ENCODE measurements at places on chromosomes 1 and 21.

DNA sequence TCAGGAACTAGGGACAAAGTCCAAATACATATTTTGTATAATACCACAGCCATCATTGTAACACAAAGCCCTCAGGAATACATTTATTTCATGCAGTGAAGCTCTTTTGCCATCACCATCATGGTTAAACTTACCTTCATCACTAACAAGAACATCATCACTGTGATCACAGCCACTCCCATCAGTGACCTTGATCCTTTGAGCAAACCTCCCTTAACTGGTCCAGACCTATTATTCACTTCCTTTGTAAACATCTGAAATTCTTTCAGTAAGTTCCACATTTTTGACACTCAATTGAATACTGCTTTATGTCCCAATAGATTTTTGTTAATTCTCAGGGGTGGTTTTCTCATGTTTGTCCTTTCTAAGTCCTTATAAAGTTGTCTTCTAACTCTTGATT is 16.2 kb upstream of the KPRP start:
- DNase-seq, result no peak

DNA sequence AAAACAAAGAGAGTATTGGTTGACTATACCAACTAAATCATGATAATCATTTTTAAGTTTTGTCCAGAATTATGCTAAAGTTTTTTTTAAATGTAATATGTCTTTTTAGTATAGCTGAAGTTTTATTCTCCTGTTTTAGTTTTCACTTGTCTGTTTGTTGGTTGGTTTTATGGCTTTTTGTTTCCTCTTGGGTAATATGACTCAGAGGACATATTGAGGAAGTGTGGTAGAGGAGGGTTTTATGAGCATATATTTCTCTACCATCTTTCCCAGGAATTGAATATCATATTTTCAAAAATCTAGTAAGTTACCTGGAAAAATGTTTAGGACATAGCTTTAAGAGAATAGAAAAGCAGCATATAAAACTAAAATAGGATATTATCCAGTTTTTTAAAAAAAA is 68.6 kb upstream of the MCOLN3 start:
- no peak for DNase-seq

DNA sequence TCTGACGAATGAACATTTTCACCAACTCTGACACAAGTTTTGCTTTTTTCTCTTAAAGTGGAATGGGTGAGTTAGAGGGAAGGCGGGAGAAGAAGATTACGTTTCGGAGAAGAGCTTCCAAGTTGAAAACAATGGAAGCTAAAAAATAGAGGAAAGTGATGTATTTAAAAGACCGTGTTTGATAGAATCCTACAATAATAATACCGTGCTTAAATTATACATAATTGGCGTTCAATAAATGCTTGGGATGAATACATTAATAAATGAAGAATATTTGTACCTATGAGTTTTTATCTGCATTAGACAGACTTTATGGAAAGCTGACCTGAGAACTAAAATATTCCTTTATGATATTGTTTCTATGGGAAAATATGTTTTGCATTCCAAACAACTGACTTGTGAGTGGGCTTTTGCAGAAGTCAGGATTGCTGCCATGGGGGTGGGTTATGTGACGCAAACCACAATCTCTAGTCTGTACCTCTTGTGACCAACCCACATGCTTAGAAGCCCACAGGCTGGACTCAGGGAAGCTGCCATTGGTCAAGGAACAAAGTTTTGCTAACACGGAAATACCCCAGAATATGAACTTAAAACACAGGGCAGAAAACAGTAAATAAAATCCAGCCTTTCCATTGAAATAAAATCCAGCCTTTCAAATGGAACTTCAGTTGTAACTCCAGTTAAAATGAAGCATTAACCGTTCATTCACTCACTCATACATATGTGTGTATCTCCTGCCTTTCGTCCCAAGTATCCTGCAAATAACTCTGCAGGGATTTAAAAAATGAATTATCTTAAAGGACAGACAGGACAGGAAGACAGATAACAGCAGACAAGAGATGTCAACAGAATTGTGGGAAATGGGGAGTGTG is 21.3 kb upstream of the ATF3 start:
- DNase-seq, result no peak

GRCh38 chr1:20361805-20362381 is 71.2 kb downstream of the VWA5B1 start:
- DNase-seq, result peak; percentile 15

DNA sequence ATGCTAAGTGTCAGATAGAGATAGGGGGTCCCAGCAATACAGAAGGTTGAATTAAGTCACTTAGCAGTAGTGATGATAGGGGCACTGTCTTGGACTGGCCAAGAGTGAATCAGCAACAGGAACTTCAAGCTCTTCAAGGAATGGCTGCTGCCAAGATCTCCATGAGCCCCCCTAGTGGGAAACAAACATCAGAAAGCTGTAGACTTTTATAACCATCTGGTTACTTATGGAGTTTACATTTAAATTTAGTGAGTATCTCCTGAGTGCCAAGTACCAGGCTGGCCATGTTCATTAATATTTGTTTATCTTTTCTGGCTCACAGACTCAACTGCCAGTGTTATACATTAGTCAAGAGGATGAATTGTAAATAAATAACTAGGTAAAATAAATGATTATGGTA is 327.3 kb downstream of the TTLL7 start:
- no peak for DNase-seq

DNA sequence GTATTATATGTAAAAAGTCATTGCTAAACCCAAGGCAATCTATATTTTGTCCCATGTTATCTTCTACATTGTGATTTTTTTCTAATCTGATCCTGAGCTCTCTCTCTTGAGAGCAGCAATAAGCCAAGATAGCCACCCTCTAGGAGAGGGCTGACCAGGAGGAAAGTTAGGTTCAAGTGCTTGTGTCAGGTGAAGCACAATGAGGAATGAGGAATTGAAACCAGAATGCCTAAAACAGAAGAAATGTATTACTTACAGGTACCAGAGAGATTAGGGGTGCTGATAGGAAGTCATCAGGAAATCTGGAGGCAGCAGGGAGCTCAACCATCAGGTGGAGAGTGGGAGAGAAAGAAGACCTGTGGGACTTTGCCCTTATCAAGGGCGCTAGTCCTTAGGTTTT is 85.5 kb upstream of the BARHL2 start:
- no peak for DNase-seq

- no peak for DNase-seq
These were observed at the start of gene NMNAT2 for GRCh38 chr1:183417772-183418491. Gene NMNAT2, minus strand, starts transcription at chr1:183418380. Its CDS starts 113 bp downstream, at chr1:183418267.

DNA sequence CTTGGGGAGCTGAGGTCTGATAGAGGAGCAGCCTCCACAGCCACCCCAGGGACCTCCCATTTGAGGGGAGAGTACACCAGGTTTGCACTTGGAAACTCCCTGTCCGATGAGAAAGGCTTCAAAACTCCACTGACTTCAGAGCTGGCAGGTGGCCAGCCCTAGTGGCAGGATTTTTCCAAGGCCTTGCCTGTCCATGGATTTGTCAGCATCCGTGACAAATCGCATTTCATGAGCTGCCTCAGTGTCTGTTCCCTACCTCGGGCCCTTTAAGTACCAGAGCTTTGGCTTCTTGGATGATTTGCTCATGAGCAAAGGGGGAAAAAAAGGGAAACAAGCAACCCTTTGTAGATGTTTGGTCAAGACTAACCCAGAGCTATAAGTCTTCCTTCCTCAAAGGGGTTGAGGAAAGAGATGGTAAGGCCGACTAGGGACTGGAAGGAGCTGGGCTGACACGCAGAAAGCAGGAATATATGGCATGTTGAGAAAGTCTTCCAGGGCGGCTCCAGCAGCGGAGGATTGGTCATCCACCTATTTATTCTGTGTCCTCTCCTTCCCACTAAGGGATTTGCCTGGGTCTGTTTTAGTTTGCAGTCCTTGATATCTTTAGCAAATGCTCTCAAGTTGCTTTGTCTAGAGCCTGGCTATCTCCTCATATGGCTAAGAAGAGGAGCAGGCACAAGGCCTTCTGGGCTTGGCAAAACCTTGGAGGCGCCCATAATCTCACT is 2.7 kb upstream of the HSPG2 start:
- no peak for DNase-seq

DNA sequence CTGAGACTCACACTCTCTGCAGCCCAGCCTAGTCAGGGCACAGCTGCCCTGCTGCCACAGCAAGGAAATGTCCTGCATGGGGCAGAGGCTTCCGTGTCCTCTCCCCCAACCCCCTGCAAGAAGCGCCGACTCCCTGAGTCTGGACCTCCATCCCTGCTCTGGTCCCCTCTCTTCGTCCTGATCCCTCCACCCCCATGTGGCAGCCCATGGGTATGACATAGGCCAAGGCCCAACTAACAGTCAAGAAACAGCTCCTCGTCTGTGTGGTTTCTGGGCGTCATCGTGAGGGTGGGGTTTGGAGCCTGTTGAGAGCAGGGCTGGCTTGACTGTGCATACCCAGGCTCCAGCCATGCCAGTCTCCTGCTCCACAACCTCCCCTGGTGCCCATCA is 19.5 kb downstream of the FAAH start:
- DNase-seq, result no peak

GRCh38 chr21:24903994-24904635 is 703.2 kb downstream of the MRPL39 start:
- no peak for DNase-seq

- no peak for DNase-seq
These were observed 36.3 kb downstream of the PTGFRN start for GRCh38 chr1:116945996-116946395.

- no peak for DNase-seq
These were observed 571.2 kb upstream of the USP24 start for GRCh38 chr1:55786396-55786795.

- no peak for DNase-seq
These were observed 141.3 kb downstream of the ZZZ3 start for GRCh38 chr1:77541162-77541545.

- DNase-seq, result no peak
These were observed 212.0 kb downstream of the SLC45A1 start for GRCh38 chr1:8529901-8530300.

- no peak for DNase-seq
These were observed 124.6 kb downstream of the KIF26B start for GRCh38 chr1:245279346-245279745.

DNA sequence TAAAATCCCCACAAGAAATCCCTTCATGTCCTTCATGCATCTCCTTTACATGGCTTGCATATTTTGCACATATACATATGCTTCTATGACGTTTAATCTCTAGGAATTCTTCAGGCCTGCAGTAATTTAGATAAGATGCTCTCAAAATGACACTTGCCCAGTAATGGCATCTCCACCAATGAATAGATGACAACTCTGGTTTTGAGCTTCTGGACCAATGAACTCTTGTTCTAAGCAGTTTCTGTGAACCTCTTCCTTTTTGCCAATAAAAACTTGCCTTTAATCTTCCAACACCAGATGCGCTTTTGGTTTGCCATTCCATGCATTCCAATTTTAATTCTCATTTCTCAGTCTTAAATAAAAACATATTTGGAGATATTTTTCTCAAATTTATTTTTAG is 189.8 kb upstream of the OLFM3 start:
- DNase-seq, result no peak

DNA sequence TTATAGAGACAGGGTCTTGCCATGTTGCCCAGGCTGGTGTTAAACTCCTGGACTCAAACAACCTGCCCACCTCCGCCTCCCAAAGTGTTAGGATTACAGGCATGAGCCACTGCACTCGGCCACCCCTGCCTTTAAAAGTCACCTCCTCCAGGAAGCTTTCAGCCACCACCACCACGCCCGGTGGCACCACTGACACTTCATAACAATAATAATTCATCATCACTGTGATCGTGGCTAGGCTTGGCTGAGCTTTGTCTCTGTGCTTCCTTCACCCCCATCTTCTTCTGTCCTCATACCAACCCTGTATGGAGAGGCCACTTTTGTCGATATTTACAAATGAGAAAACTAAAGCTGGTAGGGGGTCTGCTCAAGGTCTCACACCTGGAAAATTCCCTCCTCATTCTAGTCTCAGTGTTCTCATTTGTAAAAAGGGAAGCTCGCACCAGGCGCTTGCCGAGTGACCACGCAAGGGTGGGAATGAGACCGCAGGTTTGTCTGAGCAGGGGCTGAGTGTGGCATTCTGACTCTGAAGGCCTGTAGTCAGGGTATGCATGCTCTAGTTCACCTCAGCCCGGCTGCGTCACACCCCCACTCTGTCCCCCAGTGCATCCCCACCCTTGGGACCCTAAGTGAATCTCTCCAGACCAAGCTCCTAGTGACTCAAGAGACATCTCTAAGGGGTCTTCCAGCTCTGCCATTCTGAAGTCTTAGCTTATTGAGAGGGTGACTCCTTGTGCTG is 12.9 kb upstream of the EPHA2 start:
- no peak for DNase-seq

GRCh38 chr1:209542585-209542984 is 40.9 kb upstream of the CAMK1G start:
- no peak for DNase-seq

DNA sequence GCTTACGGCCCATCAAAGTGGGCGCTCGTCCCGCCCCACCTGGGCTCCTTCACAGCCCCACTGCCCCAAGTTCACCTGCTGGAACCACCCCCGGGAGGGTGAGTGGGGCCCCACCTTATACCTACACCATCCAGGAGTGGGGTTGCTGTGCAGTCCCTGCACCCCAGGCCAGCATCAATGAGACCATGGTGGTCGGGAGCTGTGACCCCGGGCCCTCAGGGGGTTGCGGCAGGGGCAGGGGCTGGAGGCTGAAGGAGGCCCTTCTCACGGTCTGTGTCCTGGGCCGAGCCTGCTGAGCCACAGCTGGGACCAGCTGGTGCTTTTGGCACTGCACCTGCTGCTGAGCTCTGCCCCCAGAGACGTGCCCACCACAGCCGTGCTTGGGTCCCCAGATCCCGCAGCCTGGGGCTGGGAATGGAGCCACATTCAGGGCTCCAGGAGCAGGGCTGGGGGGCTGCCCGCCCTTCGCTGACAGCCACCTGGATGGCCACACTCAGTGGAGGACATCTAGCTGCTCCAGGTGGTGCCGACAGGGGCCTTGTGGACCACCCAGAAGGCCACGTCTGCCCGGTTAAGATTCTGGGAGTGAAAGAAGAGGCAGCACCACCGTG is 17.4 kb downstream of the ACTRT2 start:
- no peak for DNase-seq
